Posterior cingulate gyrus (tissue), 11 donors: ENCODE measurements at places on chromosomes 1 and 21.

- no peak for DNase-seq
Measured at GRCh38 chr1:224770336-224770693, 154.2 kb downstream of the CNIH3 start.

DNA sequence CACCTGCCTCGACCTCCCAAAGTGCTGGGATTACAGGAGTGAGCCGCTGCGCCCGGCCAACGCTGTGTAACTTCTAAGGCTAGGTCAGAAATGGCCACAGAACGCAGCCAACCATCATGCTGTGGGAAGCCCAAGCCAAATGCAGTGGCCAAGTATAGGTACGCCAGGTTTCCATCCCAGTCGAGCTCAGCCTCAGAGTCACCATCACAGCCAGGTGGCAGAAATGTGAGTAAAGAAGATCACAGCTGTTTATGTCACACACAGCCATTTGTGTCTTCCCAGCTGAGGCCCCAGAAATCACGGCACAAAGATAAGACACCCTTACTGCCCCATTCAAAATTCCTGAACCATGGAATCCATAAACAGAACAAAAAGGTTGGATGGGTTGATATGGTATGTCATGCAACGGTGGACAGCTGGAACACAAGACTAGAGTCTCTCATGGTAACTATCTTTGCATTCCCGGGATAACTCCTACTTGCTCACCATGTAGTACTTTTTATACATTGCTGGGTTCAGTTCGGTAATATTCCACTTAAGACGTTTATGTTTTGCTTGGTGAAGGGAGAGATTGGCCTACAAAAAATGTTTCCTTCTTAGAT, 84.3 kb downstream of the SLC45A1 start:
- DNase-seq = no peak

DNA sequence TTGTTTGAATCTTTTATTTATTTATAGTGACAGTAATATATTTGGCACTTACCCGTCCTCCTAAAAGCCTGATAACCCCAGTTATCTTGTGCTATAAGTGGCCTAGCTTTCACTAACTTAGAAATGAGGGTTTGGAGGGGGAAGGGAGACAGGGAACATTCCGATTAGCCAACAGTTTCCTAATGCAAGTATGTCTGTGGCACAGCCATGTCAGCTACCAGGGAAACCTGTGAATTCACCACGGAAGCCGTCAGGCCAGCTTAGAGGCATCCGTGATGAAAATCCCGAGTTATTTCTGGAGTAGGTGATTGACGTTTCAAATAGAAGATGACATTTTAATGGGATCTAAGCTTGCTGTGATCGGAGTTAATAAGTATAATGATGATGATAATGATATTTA, 39.4 kb upstream of the BCL10 start:
- no peak for DNase-seq

DNA sequence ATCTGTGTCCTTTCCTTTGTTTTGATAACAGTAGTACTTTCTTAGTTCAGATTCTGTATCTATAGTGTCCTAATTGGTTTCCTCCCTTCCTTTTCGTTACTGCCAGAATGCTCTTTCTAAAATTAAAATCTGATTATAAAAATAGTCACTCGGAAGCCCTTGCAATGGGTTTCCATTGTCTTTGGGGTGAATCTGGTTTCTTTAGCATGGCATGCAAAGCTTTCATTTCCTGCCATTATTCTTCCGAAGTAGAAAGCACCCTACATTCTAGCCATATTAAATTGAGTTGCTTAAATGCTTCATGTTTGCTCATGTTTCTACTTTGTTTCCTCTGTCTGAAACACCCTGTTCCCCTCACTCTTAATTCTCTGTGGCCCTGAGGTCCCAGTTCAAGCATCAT, 53.2 kb upstream of the MACF1 start:
- no peak for DNase-seq

- no peak for DNase-seq
Measured at GRCh38 chr1:161885003-161885402, 118.9 kb downstream of the ATF6 start.

- DNase-seq = no peak
Measured at GRCh38 chr1:9486466-9487140, 52.7 kb upstream of the SLC25A33 start.

DNA sequence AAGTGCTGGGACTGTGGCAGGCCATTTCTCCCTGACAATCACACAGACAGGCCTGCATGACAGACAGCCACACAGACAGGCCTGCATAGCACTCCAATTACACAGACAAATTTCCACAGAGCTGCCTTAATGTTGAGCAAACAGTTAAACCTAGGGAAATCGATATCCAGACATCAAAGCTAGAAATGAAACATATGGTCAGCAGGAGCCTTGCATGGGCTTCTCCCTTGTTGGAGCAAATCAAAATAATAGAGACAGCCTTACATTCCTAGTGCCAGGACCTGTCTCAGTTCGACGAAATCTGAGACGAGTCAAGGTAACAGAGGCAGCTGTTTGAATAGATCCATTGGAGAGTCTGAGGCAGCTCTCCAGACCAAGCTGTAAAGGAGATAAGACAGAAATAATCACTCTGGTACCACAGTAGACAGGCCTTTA, 42.4 kb downstream of the OLFML3 start:
- DNase-seq = no peak

DNA sequence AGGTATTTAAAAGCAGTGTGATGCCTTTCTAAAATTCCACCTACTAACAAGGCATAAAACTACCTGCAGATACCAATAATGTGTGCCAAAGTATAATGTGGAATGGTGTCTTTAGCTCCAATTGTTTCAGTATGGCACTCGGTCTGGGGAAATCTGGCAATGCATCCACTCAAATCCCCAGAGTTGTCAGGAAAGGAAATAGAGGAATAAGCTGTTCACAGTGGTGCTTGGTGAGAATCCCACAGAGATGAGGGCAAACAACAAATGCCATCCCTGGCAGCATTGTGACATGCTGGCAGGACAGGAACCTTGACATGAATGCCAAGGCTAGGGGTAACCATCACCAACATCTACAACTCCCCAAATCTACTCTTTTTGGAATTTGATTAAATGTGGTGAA, 240.7 kb downstream of the BARHL2 start:
- DNase-seq = no peak

DNA sequence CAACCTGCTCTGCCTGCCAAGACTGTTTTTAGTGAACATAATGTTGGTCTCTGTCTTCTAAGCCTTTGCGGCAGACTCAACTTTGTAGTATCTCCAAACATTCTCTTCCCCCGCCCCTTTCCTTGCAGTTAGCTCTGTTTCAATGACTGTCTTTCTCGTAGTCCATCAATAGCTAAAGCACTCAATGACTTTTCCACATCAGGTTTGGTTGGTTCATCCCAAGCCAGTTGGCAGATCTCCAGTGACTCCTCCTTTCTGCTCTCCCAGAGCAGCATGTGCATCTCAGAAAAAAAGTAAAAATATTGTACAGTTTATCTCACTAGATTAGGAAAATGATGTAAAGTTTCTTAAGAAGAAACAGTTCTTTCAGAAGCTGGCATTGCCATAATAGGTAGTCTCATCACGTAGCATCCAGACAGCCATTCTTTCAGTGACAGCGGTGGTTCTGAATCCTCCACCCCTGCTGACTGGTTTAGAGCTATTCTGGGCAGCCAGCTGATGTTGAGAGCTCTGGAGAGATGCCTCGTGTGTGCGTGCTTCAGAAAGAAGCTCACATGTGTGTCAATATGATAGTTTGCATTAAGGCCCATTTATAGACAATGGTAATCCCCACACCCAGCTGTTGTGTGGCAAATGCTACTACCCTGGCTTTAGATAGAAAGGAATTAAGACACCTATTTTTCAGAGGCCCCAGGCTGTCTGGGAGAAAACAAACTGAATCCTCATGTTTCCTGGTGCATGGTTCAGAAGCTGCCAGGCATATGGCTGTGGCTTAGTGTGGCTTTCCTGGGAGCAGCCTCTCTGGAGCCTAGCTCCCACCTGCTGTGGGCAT, 53.2 kb downstream of the CNN3 start:
- peak; percentile 70 for DNase-seq

GRCh38 chr1:155015527-155016230, 13.1 kb downstream of the ZBTB7B start:
- DNase-seq = no peak

DNA sequence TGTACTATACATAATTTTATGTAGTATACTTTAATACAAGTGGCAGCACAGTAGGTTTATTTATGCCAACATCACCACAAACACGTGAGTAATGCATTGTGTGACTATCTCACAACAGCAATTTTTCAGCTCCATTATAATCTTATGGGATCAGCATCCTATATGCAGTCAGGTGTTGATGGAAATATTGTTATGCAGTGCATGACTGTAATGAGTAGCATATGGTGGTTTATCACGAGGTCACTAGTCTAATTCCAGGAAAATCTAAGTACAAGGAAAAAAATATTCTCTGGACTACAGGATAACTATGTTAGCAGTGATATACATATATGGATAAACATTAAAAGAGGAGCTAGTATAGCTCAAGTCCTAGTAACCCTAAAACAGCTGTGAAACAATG, 69.0 kb downstream of the ATP1B1 start:
- DNase-seq = no peak

DNA sequence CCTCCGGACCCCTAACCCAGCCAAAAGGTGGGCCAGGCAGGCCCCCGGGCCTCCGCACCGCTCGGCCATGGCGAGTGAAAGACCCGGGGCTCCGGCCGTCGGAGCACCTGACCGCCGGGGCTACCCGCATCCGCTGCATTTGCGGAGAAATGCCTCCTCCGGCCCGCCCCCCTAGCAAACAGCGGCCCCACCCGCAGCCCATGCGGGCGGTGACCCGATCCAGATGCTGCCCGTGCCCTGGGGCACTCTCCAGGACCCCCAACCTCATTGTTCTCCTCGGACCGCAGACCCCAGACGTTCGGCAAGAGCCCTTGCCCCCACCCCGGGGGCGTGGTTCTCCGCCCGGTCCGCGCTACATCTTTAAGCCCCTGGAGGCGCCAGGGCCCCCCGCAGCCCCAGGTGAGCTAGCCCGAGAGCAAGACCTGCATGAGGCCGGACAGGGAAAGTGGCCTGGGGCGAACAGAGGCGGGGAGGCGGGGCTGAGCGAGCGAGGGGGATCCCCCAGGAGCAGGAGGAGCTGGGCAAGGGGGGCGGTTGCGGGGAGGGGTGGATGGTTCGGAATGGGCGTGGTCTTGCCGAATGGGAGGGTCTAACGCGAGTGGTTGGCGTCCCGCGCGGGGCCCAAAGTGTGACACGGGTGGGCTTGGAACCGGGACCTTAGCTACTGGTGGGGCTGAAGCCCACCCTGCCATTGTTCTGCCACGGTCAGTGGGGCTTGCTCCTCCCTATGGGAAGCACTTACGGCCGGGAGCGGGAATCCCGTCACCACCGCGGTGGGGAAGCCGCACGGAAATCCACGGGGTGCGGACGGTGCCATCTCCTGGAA, 6.3 kb upstream of the CRYBG2 start:
- DNase-seq = no peak

DNA sequence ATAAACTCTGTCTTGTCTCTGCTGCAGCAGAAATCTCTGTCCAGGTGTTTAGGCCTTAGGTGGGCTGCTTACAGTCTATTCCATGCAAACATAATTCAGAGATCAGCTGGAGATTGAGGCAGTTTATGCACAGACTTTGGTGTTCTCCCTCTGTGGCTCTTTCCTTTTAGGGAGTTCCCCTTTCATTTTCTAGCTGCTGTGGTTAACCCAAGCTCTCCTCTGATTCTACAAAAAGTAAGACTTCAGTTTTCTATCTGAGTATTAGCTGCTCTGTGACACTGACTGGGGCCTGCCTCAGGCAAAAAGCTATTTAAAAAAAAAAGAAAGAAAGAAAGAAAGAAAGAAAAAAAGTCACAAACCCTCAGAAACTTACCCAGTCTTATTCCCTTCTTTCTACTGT, 211.1 kb downstream of the CAMTA1 start:
- DNase-seq = no peak

DNA sequence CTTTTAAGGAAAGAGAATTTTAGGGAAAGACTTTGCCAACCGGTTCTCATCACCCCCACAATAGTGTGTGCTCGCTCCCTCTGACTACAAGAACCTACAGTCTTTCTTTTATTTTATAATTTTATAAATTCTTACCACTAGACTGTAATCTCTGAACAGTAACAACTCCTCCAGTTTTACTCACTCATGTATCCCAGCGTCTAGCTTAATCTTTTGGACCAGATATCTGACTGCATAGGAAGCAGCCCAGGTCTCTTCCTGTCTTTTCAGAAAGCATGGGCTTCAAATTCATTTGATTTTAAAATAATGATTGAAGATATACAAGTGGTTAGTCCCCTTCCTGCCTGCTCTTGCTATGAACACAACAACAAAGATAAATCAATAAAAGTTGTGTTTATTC, 19.0 kb upstream of the DUSP10 start:
- no peak for DNase-seq

DNA sequence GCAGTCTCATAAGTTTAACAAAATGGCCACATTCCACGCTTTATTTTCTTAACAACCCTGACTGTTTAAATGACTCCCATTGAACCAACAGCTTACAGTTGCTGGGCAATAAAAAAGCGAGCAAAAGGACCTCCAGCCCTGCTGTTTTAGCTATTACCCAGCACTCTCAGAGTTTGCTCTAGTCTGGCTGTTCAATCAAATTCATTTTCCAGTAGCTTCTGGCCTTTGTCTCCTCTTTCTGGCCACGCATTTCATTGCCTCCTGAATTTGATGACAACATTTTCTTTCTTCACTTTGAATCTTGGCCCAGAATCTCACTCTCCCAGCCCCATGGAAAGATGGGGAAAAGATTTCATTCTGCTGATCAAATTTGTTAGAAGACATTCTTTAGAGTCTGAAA, 44.1 kb upstream of the DOCK7 start:
- DNase-seq = no peak

- no peak for DNase-seq
Measured at GRCh38 chr1:83705091-83705490, 293.8 kb downstream of the TTLL7 start.

DNA sequence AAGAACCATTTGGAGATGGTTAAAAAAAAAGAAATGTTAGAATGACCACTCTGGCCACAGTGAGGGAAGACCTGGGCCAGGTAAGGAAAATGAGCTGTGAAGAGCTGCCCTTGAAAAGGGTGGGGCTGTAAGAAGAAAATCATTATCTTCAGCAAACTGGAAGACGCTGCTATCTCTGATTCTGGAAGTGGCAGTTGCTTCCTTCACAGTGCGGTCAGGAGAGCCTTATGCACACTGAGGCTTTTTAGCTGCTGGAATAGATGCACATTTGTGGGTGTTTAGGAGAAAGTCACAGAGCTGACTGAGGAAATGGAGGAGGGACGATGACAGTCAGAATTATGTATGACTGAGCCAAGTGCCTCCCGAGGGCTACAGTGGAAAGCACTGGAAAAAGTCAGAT, 91.6 kb downstream of the TBX19 start:
- DNase-seq = no peak

DNA sequence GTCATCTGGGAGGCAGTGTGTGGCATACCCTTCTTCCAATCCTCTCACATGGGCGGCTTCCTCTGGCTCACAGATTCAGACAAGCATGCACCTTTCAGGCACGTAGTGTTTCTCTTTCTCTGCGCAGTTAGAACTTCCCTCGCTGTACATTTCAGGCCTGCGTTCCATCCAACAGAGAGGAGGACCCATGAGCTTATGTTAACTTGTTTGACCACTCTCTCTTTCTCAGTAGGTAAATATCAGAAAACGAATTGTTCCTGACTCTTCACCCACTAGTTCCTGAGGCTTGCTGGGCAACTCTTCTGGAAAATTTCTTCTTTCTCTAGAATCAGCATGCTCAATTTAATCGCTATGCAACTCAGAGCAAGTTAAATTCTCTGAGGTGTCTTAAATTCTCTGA, 85.5 kb downstream of the DDX20 start:
- DNase-seq = no peak

- no peak for DNase-seq
Measured at GRCh38 chr1:38274974-38275373, 228.4 kb upstream of the POU3F1 start.
